ENCODE measurements at places on chromosomes 11 and 22. TPM values are rescaled to one million over a fixed set of nuclear protein-coding genes. Genes with fewer than 3 reads are reported as not detected.

The CCDC73 gene
- not detected for total RNA-seq

The SMIM35 gene
- not detected for total RNA-seq

The GNAZ gene
- total RNA-seq = 1.3 TPM

The ATM gene
- total RNA-seq = 51.0 TPM

The CRYBB3 gene
- not detected for total RNA-seq

The SULT4A1 gene
- total RNA-seq = 0.98 TPM

The ART1 gene
- total RNA-seq = not detected

The OR52E8 gene
- total RNA-seq = not detected

The TENM4 gene
- under 0.01 TPM for total RNA-seq

The SLC1A2 gene
- total RNA-seq = not detected

The CARD16 gene
- total RNA-seq = 35.9 TPM

The GDPD4 gene
- not detected for total RNA-seq

The ROM1 gene
- total RNA-seq = 5.2 TPM

The OR5A1 gene
- total RNA-seq = not detected

The SLC22A12 gene
- total RNA-seq = not detected

The USP2 gene
- not detected for total RNA-seq

The OR52R1 gene
- total RNA-seq = not detected

The DUSP18 gene
- 19.3 TPM for total RNA-seq

The CCDC116 gene
- total RNA-seq = 0.38 TPM

The GLYATL1 gene
- not detected for total RNA-seq

The SERHL2 gene
- total RNA-seq = 1.6 TPM

The SHANK3 gene
- total RNA-seq = 43.8 TPM

The TMEM45B gene
- 0.33 TPM for total RNA-seq

The SLC22A6 gene
- not detected for total RNA-seq

The ARHGAP42 gene
- total RNA-seq = 5.9 TPM

The BCO2 gene
- total RNA-seq = 1.1 TPM

The ARVCF gene
- 95.7 TPM for total RNA-seq

The ANO1 gene
- 0.19 TPM for total RNA-seq

The ALDH3B2 gene
- total RNA-seq = not detected

The CCDC85B gene
- 112 TPM for total RNA-seq

The SEPTIN5 gene
- total RNA-seq = 34.6 TPM

The TSGA10IP gene
- not detected for total RNA-seq

The NPAS4 gene
- not detected for total RNA-seq

The OR4C3 gene
- total RNA-seq = not detected
